ENCODE measurements at places on chromosomes 7 and 10.

- DNase-seq, result no peak
Observed at GRCh38 chr10:59018977-59019376, 157.5 kb upstream of the PHYHIPL start.

DNA sequence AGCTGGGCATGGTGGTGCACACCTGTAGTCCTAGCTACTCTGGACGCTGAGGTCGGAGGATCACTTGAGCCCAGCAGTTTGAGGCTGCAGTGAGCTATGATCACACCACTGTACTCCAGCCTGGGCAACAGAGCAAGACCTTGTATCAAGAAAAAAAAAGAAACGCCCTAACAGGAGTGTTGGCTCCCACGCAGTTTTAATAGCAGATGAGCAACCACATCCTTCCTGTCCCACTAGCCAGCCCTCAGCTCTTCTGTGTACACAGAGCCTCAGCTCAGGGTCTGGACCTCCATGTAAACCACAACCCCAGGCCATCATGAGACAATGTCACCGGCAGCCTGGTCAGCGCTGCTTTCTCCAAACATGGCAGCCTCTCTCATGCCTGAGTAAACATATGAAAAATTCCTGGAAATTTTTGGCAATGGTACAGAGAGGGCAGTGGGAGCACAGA lies 108.2 kb downstream of the PIP4K2A start:
- no peak for DNase-seq

DNA sequence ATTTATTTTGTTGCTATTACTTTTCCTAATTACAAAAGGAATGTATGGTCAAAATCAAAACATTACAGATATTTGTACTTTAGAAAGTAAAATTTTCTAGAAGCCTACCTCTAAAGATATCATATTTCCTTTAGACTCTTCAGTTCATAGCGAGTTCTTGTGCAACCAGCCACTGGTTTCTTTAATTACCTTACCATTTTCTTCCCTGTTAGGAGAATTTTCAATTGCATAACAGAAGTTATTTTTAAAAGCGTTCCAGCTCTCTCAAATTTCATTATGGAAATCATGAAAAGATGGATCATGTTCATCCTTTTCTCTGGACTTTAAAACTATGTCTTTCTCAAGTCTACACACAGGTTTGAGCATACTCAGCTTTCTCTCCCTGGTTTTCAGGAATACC lies 5.0 kb upstream of the TRUB1 start:
- DNase-seq, result no peak

DNA sequence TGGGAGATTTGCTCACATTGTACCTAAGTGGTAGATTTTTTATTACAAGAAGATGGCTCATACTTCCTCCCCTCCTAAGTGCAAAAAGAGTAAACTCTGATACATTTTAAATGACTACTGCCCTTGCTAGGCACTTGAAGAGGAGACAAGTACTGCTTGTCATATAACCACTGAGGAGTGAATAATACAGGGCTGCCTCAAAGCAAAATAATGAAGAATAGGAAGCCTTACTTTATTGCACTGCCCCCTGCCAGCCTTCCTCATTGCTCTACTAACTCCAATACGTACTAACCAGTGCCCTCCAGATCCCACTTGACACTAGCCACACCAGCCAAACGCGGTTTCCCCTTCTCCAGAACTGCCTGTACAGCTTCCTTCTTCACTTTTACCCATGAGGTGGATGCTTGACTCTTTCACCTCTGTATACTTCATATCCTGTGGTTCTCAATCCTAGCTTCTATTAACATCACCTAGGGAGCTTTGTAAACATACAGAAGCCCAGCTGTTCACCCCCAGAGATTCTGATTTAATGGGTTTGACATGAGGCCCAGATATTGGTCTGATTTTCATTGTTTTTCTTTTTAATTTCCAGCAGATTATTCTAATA lies 11.7 kb upstream of the MTERF1 start:
- peak; percentile 36 for DNase-seq

- DNase-seq, result no peak
Observed at GRCh38 chr10:51624013-51624412, 75.4 kb downstream of the CSTF2T start.

- DNase-seq, result no peak
Observed at GRCh38 chr10:45585131-45585530, 87.4 kb downstream of the ZFAND4 start.

GRCh38 chr10:13349463-13350274 lies 1.6 kb upstream of the SEPHS1 start:
- peak; percentile 77 for DNase-seq

All from thyroid gland (tissue), 4 donors.